IPS-NIHi11 (cell line): ENCODE measurements at places on chromosomes 1 and 21.

GRCh38 chr21:14382486-14382834 is 486 bp downstream of the HSPA13 start:
- no peak for DNase-seq

- no peak for DNase-seq
Measured at GRCh38 chr1:105636052-105636451, 1420.4 kb upstream of the PRMT6 start.

GRCh38 chr1:172557270-172557669 is 24.3 kb downstream of the SUCO start:
- DNase-seq: no peak

GRCh38 chr1:16724718-16725438 is 15.4 kb upstream of the RNU1-4 start:
- DNase-seq: peak; percentile 26

DNA sequence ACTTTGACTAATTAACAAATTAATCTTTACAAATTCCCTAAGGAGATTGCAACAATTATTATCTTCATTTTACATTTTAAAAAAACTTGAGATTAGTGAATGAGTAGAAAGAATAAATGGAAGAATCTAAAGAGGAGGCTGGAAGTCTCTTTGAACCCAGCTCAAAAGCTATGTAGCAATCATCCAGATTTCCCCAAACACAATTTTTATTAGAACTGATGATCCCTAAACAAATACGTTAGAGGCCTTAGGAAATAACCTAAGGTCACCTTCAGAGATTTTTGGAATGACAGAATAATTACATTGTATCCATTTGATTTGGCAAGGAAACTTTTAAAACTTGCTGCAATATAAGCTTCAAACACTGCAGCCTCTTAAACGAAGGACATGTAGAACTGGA is 242.4 kb upstream of the LYPLAL1 start:
- DNase-seq: no peak

DNA sequence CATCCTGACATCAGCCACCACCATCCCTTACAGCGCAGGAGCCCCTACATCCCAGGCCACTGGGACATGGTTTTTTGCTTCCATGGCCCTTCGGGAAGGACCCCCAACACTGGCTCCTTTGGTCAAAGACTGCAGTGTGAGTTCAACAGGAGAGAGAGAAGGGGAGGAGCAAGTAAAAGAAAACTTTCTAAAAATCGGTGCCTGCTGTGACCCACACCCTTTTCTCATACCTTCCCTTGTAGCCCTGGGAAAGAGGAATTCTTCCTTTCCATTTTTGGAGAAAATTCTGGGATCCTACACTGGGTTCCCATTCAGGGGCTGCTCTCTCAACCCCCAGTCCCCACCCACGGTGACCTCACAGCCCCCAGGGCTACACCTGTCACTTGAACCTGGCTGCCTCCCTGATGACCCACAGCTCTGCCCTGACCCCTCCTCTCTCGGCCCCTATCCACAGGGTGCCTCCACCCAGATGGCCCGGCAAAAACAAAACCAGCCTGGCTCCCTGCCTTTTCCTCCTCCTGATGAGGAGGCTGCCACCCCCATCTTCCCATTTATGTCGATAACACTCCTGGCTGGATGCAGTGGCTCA is 7.6 kb downstream of the PADI4 start:
- peak; percentile 65 for DNase-seq

- no peak for DNase-seq
Measured at GRCh38 chr1:20698195-20698910, 19.5 kb downstream of the KIF17 start.

- DNase-seq: peak; percentile 70
Measured at GRCh38 chr21:44263221-44263760, 1.6 kb upstream of the DNMT3L start.

- no peak for DNase-seq
Measured at GRCh38 chr1:16067127-16067768, 6.2 kb downstream of the FAM131C start.

GRCh38 chr1:55337801-55338447 is 122.8 kb upstream of the USP24 start:
- peak; percentile 69 for DNase-seq

DNA sequence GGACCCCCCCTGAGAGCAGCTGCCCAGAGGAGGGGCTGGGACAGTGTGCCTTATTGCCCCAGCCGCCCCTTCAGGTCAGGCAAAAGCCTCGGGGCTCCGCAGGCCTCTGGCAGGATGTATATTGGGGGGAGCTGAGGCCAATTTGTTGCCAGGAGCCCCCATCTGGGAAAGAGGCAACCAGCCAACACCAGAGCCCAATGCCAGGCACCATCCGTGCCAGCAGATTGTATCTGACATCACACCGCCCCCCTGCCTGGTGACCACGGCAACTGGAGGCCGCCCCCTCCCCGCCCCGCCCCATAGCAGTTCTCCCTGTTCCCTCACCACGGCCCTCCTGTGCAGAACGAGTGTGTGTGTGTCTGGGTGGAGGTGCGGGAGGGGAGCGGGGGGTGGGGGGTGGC is 3.6 kb upstream of the PLEKHG5 start:
- no peak for DNase-seq

DNA sequence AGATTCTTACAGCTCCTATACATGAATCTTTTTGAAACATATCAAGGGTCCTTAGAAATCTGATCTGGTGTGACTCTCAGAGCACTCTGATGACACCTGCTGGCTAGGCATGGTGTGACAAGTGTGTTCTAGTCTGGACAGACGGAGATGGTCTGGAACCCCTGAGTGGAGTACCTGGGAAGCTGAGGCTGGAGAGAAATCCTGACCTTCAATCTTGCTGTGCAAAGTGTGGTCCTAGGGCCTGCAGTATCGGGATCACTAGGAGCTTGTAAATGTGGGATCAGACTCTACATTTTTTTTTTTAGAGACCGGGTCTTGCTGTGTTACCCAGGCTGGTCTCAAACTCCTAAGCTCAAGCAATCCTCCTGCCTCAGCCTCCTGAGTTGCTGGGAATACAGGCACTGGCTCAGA is 78.6 kb upstream of the SOD1 start:
- peak; percentile 68 for DNase-seq

DNA sequence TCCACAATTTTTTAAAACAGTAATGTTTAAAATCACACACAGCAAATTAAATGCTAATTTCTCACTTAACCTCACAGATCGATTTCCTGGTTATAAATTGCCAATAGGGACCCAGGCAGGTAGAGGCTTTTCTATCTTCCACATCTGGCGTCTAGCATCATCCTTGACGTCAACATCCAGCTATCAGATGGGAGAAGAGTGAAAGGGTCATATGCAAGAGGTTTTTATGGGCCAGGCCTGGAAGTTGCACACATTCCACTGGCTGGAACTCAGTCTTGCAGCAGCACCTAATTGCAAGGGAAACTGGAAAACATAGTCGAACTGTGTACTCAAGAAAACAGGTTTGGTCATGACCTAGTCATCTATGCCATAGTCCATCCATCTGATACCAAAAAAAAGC is 6.0 kb upstream of the EEIG2 start:
- DNase-seq: no peak

DNA sequence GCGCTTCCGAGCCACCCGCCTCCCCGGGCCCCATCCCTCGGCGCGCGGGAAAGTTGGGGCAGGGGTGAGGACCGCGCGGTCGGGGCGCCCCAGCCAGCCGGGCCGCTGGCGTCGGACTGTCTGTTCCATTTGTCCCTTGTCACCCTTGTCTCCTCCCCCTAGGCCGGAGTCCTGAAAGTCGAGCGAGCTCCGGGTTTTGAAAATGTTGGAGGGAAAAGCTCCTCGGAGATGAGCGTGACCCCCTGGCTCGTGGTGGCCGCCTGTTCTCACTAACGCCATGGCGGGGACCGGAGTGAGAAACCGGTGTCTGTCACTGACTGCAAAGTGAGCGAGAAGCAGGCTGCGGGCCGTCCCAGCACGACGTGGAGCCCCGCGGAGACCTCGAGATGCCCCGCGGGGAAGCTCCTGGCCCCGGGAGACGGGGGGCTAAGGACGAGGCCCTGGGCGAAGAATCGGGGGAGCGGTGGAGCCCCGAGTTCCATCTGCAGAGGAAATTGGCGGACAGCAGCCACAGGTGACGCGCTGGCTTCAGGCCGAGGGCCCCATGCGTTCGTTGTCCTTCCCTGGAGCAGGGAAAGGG is 491 bp downstream of the PER3 start:
- DNase-seq: no peak

- DNase-seq: peak; percentile 22
Measured at GRCh38 chr1:76501586-76502219, 365.6 kb upstream of the ST6GALNAC5 start.

- DNase-seq: no peak
Measured at GRCh38 chr21:43757601-43758000, 18.5 kb downstream of the CSTB start.

DNA sequence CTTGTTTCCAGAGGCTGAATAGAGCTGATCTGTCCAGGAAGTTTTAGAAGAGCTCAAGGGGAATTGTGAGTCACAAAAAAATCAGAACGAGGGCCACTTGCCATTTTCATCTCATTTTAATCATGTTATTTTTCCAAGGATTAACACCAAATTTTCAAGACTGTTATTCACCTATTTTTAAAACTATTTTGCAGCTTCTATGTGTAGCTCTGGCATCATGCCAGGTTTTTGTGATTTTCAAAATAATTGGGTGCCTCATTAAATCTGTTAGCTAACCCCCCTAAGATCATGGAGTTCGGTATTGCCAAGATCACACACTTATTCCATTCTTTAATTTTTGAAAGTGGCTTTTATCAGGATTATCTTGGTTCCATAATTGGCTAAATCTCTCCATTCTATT is 90.9 kb downstream of the RGS7 start:
- DNase-seq: no peak

DNA sequence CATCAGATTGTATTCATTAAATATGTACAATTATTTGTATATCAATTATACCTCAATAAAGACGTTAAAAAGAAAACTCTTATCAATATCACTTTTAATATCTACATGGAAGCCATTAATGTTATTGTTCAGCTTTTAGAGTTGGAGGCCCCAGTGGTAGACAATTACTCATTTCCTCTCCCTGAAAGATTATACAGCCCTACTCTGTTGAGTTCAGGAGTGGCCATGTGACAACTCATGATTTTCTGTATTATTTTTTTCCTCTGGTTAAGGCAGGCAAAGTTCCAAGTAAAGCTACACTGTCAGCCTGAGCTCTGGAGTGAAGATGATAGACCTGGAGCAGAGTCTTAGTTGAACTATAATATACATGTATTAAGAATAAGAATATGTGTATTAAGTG is 247.9 kb upstream of the B3GALT2 start:
- DNase-seq: no peak

GRCh38 chr1:20726932-20727745 is 5.4 kb downstream of the SH2D5 start:
- no peak for DNase-seq

DNA sequence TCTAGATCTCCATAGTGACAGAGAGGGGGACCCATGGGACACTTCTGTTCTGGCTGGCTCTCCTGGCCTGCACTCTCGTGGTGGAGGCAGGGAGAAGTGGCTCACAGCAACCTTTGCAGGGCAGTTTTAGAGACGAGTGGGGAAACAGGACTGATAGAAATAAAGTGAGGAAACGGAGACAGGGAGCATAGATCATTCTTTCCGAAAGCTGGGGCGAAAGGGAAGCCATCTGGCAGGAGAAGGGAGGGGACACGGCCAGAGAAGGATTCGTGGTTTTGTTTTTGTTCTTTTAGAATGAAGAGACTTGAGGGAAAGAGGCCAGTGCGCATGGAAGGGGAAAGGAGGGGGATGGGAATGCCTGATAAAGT is 3.5 kb downstream of the TIE1 start:
- DNase-seq: no peak

DNA sequence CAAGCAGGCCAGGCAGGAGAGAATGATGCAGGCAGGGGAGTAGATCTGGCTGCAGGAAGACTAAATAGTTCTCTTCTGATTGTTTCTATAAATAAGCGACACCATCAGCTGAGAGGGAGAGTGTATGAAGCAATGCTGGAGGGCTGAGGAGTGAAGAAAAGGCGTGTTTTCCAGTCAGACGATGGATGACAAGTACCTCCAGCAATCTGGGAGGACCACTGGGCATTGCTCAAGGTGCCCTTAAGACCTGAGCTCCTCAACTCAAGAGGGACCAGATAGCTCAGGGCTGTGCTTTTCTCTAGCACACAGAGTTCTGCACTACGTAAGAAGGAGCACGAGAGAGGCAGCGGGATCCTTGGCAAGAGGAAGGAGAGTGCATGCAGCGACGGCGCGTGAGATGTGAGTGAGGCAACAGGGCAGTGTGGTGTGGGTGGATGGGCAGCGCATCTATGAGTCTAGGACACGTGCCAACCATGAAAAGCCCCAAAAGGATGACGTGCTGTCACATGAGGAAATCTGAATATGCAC is 36.0 kb downstream of the PABPC4 start:
- no peak for DNase-seq

GRCh38 chr1:12142891-12143630 is 23.7 kb upstream of the TNFRSF1B start:
- no peak for DNase-seq

GRCh38 chr1:44664730-44665370 is 9.4 kb downstream of the TMEM53 start:
- DNase-seq: no peak

DNA sequence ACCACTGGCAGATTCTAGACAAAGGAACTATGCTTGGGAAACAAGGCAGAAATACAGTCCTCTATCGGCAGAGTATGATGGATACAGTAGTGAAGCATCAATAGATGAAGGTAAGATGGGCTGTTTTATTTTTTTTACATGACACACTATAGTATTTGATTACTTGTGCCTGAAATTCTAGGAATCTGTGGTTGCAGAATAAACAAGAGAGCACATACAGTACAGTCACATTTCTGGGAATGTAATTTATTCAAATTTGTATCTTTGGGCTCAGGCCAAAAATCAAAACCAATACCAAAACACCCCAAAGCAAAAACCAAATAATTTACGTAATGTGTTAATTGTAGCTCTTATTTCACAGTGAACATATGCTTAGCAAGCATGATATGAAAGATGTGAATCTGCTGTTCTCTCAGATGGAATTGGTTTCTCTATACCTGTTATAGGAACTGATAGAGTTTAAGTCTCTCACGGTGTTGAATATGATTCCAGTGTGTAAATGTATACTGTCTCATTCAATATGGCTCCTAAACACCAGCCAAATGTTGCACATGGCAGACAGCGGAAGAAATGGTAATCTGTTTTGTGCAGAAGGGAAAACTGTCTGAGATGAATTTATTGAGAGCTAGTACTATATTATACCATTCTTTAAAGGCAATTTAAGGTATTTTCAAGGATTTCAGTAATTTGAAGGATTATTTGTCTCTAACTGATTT is 83.3 kb downstream of the SYT14 start:
- no peak for DNase-seq

- DNase-seq: no peak
Measured at GRCh38 chr1:180440335-180440734, 62.0 kb downstream of the ACBD6 start.

- DNase-seq: peak; percentile 47
Measured at GRCh38 chr1:223319905-223320580, 43.9 kb downstream of the SUSD4 start.

GRCh38 chr1:111570781-111571181 is 48.8 kb upstream of the RAP1A start:
- peak; percentile 42 for DNase-seq

- no peak for DNase-seq
Measured at GRCh38 chr1:157088607-157089006, 11.0 kb downstream of the ETV3L start.

DNA sequence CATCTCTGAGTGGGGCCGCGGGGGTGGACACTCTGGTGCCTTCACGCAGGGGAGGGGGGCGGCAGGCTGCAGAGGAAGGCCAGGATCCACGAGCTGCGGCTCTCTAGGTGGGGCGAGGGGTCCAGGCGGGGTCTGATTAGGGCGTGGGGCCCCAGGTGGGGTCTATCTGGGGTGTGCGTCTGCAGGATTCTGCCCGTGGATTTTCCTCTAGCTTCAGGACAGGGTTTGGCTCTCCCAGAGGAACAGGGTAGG is 6.3 kb downstream of the JMJD4 start:
- DNase-seq: no peak

GRCh38 chr1:33420870-33421775 is 9.8 kb downstream of the PHC2 start:
- DNase-seq: no peak
